ENCODE measurements at places on chromosomes 3 and 15.

DNA sequence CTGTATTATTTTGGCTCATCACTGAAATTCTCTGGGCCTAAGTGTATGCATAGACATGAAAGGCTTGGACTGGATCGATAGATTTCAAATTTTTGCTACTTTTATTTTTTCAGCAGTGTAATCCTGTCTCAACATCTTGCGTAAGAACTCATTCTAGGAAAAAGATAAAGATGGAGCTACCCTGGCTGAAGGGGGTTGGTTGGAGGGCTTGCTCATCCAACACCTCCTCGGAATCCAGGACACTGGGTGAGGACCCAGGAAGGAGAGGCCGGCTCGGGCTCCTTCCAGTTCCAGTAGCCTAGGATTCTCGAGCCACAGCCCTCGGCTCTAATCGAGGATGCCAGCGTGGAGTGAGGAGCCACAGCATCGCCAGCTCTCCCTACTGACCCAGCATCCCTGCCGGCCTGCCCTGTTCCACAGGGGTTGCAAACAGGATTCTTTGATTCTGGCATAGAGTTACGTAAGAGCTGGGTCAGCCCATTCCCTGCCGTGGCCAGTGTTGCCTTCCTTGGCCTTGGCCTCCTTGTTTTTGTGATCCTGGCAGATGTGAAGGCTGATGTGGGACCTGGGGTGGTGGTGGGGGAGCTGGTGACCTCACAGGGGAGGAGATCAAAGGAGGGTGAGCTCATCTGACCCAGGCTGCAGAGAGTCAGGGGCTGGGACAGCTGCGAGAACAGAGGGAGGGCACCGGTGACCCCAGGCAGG, 149.5 kb downstream of the ALDH1A2 start:
- DNase-seq = no peak

DNA sequence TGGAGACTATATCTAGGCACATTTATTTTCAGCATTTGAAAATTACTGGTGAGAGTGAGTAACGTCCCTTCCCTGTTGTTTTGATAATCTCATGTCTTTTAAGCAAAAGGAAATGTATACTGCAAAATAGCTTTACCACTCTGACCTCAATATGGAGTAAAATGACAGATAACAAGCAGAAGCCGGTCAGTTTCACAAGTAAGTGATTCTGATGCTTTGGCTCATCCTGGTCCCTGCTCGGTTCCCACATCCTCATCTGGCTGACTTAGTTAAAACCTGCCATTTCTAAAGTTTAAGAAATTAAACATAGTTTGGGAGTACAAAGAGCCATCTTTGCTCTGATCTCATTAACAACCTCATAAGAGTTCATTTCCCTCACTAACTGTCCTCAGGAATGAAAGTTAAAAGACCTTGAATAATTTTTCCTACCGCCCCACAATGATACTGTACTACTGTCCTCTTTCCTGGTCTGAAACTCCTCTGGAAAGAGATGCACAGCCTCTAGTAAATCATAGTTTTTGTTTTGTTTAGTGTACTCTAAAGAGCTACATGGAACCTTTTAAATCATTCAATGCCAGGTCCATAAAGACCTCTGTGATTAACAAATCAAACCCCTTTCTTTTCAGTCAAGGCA, 72.3 kb upstream of the ICE2 start:
- peak; percentile 86 for DNase-seq

DNA sequence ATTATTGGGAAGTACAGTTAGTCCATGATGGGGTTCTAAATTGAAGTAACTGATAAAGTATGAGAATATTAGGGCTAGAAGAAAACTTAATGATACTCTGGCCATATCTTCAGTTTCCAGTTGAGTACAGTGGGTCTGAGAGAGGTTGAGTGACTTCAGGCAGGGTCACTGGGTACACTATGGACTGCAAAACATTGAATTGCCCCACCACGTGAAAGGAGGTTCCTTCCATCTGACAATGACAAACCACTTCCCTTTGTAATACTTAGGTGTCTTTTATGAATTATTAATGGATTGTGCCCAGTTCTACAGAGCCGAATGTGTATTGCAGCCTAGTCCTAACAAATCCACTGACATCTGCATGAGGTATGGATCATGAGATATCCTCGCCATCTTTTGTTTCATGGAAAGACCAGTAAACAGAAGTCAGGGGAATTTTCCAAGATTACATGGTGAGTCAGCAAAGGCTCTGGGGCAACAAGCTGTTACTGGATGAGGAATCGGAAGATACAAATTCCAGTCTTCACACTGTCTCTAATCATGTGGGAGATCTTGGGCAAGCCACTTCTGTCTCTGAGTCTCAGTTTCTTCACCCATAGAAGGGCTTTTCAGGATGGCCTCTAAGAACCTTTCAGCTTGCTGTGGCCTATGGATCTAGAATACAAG, 66.5 kb upstream of the BCL6 start:
- no peak for DNase-seq

GRCh38 chr15:78007211-78007931, 70.1 kb downstream of the TBC1D2B start:
- DNase-seq = no peak

DNA sequence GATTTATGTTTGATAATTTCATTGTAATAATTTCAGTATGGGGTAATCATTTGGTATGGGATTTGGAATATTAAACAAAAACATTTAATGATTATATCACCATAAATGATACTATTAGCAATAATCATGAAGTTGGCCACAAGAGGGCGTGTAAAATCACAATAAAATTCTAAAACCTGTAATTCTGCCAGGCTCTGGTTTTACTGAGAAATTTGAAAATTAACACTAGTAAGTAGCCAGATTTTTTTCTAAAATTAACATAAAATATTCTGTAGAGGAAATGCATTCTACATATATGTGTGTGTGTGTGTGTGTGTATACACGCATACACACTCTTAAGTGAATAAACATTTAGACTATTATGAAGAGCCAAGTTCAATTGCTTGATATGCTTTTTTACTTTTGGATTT, 40.5 kb downstream of the FEZF2 start:
- DNase-seq = no peak

GRCh38 chr15:50765195-50765967, at the start of gene SPPL2A:
Gene SPPL2A (minus strand): TSS chr15:50765706. CDS start chr15:50765533, 173 bp downstream.
- DNase-seq = peak; percentile 89

- no peak for DNase-seq
These were observed 42.8 kb downstream of the ILDR1 start for GRCh38 chr3:121979246-121979645.

- DNase-seq = no peak
These were observed 424.1 kb upstream of the TPM1 start for GRCh38 chr15:62618432-62618831.

DNA sequence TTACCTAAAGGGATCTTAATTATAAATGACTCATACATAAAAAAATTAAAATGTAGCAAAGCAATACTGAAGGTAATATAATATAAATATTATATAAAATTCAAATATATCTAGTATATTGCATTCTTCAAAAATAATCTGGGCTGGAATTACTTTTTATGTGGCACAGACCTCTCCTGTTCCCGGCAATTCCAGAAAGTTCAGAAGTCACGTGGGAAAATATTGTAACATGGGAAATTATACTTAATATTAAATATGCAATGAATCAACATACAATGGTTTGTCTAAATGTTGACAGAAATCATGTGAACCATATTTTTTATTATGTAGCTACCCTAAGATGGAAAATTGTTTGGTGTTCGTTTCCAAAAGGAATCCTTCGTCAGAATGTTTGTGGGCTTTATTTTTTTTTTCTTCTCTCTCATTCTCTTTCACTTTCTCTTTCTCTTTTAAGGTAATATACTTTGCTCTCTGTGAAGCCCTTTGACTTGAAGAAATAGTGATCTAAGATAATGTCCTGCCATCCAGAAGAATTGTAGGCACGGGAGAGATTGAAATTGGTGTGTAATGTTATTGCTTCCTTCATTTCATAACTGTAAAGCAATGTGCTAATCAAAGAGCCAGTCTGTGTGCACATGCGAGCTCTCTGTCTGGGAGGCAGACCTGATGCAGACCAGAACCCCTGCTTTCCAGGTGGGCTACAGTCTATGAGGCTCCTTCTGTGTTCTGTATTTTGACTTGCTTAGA, 559.4 kb downstream of the NR2F2 start:
- no peak for DNase-seq

DNA sequence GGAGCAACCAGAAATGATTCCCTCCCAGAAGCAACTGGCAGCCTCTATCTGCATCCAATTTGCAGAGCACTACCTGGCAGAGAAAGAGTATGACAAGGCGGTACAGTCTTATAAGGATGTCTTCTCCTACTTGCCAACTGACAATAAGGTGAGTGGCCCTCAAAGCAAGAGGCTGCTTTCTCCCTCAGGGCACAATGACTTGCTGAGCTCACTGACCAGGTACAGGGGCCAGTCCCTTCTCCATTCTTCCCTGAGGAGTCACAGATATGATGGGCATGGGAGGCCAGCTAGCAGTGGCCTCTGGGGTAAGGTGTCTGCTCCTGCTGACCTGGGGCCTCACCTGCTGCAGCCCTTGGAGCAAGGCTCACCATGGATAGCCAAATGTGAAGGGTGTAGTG, 20.3 kb downstream of the CSRNP1 start:
- DNase-seq = no peak

GRCh38 chr3:118292841-118293240, 741.8 kb downstream of the IGSF11 start:
- DNase-seq = no peak

- DNase-seq = no peak
These were observed 534.2 kb upstream of the ALCAM start for GRCh38 chr3:104832530-104832929.

GRCh38 chr3:59919586-59919985, 869.8 kb upstream of the CFAP20DC start:
- DNase-seq = no peak

GRCh38 chr3:115086344-115086743, 60.7 kb downstream of the ZBTB20 start:
- no peak for DNase-seq

GRCh38 chr3:133256787-133257483, 142.9 kb upstream of the BFSP2 start:
- DNase-seq = peak; percentile 6

GRCh38 chr3:167735233-167736138, at the start of gene SERPINI1:
Gene SERPINI1 (plus strand): TSS chr3:167735721. CDS start chr3:167789129, 53,408 bp downstream.
- peak; percentile 83 for DNase-seq
